Stimulated activated naive CD8-positive, alpha-beta T cell treated with anti-CD3 and anti-CD28 coated beads, Interleukin-15, amount 100 ng/mL, for 72 hours (primary cell): ENCODE measurements at places on chromosomes 4 and X.

DNA sequence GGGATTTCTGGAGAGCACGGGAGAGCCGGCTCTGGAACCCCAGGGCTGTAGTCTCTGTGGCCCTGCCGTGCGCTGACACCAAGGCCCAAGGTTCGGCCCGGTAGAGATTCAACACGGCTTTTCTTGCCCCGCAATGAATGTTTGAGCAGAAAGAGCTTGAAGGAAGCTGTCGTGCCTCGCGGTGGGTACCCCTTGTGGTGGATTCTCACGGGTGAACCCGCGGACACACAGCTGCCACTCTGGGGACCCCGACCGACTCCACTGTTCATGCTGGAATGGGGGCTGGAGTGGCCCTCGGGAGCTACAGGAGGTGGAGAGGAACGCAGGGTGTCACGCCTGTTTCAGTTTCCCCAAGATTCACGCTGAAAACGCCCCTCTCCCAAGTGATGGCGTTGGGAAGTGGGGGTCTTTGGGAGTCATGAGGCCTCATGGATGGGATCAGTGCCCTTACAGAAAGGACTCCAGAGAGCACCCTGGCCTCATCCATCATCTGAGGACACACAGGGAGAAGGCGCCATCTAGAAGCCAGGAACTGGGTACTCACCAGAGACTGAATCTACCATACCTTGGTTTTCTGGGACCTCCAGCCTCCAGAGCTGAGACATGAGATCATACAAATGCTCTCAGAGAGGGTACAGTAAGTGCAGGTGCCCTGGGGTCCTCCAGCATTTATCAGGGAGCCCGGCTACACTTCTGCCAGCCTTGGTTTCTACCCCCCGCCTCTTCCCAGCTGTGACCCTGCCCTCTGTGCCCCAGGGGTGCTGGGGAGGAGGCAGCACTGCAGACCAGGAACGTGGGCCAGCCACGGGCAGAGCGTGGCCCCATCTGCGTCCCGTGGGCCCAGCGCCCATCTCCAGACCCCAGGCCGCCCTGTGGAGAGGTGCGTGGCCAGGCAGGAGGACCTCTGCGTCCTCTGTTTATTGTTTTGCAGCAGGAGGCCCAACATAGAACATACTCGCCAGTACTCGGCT is 6.4 kb downstream of the SLC25A6 start:
- no peak for DNase-seq

- no peak for DNase-seq
Observed at GRCh38 chr4:168759959-168760527, 250.0 kb downstream of the CBR4 start.

DNA sequence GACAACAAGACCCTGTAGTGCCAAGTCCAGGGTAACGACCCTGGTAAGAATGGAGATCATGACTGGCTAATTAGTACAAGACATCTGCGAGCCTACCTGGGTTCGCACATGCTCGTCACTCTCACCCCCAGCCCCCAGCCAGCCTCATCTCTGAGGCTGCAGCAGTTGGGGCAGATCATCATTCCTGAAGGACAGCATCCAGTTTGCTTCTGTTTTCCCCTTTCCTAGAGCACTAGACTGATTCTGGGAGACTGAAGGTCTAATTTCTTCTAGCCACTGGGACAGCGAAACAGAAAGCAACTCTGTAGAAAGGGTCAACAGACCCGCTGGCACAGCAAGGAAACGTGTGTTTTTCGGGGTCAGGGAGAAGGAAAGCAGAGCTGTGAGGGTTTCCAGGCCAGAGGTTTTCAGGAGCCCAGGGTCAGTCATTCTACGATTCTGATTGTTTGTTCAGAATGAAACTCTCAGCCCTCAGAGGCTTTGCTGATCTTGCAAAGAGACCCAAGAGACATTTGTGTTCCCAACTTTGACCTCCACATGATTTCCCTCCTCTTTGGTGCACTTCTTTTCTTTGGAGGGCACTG is 343.1 kb upstream of the NOCT start:
- DNase-seq = no peak

DNA sequence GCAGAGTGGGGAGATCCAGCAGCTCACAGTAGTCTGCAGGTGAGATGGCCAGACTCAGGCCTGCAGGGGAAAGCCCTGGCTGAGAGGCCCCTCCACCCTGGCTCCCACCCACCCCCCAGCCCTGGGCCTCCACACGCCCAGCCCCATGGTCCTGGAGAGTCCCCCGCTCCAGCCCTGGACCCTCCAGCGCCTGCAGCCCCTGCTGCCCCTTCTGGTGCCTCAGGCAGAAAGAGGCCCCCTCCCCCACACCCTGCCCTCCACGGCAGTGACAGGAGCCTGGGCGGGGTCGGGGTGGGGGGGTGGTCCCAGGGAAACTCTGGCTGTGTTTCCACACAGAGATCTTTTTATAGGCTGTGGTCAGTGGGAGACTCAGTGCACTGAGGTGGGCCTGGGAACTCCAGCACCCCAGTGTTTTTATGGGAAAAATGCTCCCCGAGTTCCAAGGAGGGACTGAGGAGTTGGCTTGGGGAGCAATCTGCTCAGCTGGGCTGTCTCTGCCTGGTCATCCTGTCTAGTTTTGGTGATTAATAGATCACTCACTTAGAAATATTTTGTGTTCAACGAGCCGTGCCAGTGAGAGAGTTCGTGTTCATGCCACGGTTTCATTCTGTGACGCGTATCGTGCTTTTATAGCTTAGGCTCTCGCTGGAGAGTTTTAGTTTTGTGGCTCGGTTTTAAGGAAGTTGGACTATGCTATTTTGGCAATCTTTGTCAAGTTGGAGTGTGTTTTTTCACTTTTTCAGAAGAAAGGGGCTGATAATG is 53.1 kb upstream of the HGFAC start:
- DNase-seq = no peak
